ENCODE measurements at places on chromosomes 5 and 9.

- peak; percentile 44 for DNase-seq
Measured at GRCh38 chr5:178839319-178839704, 20.4 kb upstream of the ZNF354B start.

DNA sequence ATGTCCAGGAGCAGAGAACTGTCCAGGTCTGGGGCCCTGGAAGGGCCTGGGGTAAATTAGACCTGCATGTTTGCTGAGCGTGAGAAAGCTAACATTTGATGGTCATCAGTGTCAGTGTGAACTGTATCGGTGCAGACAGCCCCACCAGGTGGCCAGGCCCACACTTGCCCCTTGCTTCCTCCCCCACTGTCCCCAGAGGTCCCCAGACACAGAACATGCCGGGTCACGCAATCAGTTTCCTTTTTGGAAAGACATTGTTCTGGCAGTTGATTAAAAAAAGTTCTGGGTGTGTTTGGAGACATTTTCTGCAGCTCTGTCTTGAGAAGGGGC is 1.5 kb downstream of the NKD2 start:
- no peak for DNase-seq

DNA sequence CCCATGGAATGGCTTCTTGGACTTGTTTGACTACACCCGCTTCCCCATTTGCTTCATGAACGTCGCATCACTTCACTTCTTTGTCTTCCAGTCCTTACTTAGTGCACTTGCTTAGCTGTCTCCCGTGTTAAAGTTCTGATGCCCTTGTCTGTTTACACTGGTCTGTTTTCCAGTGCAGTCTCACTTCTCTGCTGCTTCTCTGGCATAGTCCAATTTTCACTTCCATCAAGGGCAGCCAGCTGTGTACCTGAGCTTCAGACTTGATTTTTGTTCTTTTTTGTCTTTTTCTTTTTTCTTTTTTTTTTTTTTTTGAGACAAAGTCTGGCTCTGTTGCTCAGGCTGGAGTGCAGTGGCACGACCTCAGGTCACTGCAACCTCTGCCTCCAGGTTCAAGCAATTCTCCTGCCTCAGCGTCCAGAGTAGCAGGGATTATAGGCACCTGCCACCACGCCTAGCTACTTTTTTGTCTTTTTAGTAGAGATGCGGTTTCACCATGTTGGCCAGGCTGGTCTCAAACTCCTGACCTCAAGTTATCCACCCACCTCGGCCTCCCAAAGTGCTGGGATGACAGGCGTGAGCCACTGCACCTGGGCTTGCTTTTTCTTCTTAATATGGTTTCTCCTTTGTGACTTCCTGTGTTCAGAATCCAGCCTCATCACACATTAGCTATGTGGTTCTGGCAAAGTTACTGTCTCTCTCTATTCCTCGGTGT is 75.4 kb downstream of the LRRC70 start:
- no peak for DNase-seq

DNA sequence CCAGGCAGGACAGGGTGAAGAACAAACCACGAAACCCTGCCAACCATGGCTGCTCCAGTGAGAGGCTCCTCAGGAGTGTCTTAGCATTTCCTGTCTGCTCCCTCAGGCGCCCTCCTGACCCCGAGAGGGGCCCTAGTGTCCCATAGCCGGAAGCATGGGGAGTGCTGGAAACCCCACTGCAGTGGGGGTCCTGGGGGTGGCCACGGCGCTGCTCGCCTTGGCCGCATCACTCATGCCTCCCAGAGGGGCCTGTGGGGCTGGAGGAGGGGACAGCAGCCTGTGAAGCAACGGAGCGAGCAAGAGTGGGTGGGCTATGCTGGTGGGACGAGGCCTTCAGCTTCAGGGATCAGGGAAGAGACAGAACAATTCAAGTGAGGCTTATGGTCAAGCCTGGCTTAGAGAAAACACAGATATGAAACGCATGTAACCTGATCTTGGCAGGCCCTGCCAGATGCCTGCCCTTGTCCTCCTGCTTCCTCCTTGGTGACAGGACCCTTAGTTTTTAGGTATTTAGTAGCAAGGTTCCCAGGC is 219.1 kb downstream of the FANCC start:
- DNase-seq = no peak

DNA sequence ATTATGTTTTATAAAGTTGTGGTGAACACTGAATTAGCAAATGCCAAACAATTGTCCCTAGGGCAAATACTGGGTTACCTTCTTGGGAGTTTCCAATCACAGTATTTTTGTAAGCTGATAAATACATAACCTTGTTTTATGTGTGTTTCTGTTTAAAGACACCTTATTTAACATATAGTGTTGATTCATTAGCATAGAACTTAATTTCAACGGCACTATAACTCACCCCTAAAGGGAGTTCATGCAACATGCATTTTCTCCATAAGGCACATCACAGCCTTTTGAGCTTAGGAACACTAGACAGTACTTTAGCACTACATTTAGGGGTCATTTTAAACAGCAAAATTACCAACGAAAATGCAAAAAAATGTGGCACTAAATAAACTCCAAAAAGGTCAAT is 74.2 kb upstream of the TYRP1 start:
- no peak for DNase-seq

DNA sequence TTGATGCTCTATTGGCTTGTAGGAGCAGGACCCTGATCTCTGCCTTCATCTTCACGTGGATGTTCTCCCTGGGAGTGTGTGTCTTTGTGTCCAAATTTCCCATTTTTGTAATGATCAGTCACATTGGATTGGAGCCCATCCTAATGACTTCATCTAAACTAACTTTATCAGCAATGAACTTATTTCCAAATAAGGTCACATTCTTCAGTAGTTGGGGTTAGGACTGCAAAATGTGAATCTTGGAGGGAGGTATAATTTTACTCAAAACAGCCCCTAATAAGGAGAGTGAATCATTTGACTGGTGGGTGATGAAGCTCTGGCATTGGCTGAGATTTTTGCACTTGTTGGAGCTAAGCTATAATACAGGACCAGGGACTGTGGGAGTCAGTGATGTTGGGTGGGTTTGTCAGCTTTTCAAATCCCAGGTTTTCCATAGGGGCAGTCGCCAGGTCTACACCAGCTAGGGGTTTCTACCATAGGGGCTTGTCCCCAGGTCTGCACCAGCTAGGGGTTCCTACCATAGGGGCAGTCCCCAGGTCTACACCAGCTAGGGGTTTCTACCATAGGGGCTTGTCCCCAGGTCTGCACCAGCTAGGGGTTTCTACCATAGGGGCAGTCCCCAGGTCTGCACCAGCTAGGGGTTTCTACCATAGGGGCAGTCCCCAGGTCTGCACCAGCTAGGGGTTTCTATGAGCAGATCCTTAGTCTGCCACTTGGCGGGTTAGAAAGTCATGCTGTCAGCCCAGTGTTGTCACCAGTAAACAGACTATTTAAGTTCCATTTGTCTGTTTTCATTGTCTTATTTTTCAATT is 382.6 kb upstream of the DAP start:
- no peak for DNase-seq

- DNase-seq = no peak
Measured at GRCh38 chr5:139482050-139482889, at the start of gene STING1. Gene STING1 (minus strand): TSS chr5:139482758. CDS start chr5:139481704, 1,054 bp downstream.

- DNase-seq = no peak
Measured at GRCh38 chr9:132752877-132753592, 82.8 kb downstream of the GTF3C4 start.

DNA sequence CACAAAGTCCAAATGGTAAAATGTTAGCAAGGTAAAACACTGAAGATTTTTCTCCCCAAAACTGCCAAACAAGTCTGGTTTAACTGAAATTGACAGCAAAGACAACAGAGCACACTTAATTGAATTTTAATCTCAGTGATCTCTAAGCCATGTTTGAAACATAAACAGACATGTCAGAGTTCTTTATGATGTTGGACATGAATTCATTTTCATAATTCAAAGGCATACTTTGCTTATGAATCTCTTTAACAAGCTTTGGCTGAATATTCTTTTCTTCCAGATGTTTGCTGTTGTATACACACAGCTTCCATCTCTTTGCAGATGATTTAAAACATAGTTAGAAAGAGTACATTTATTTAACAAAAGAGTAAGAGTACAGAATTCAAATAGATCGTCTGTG is 509.1 kb downstream of the RAB3C start:
- no peak for DNase-seq

- no peak for DNase-seq
Measured at GRCh38 chr9:89109666-89110065, 69.0 kb downstream of the SHC3 start.

DNA sequence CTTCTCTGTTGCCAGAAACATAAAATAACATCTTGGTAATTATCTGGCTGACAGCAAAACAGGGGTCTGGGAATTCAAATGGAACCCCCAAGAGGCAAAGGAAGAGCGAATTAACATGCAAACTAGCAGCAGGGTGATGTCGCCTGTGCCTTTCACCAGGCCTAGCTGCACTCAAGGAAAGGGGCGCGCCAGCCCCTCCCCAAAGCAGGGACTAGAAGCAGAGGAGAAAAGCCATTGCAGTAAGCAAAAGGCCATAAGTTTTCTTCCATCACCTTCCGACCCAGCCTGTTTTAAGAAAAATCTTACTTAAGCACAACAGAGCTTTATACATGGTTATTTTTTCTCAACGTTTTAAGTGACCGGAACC is 539 bp downstream of the POC5 start:
- DNase-seq = no peak

DNA sequence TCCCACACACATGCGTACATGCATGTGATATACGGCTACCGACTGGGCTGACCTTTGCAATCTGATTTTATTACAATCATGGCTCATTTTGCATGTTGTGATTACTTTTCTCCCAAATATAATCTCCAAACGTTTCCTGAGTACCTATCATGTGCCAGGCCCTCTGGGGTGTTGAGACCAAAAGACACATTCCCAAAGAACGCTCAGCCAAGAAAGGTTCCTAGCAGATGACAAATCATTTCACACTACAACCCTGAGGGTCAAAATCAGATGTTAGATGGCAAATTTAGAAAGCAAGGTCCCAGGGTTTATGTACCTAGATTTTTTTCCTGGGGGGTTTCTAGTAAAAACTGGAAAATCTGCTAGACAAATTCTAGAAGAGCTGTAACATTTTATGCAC is 32.4 kb upstream of the SLC25A51 start:
- no peak for DNase-seq

DNA sequence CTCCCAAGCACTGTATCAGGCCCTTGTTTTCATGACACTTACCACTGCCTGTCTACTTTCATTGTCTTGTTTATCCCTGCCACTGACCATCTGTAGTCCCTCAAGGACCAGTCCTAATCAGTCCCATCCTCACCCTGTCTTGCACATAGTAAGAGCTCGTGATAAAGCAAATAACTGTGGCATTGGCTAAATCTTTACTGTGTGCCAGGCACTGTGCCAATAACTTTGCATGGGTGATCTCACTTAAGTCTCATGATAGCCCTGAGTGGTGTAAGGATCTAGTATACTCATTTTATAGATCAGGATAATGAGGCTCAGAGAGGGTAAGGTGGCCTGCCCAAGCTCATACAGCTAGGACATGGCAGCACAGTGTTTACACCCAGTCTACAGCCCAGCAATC is 5.6 kb downstream of the CDX1 start:
- DNase-seq = no peak

- no peak for DNase-seq
Measured at GRCh38 chr9:126699401-126699881, 85.7 kb downstream of the LMX1B start.

DNA sequence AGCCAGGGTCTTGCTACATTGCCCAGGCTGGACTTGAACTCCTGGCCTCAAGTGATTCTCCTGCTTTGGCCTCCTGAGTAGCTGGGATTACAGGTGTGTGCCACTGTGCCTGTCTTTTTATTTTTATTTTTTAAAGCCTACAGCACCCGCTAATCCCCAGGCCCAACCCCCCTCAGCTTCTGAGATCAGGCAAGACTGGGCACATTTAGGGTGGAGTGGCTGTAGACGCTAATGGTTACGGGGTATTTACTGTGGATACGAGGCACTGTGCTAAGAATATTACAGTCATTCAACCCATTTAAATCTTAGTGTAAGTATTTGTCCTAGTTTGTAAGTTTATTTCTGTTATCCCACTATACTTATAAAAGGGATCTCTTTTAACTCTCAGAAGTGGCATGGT is 175.2 kb downstream of the FANCC start:
- DNase-seq = no peak

DNA sequence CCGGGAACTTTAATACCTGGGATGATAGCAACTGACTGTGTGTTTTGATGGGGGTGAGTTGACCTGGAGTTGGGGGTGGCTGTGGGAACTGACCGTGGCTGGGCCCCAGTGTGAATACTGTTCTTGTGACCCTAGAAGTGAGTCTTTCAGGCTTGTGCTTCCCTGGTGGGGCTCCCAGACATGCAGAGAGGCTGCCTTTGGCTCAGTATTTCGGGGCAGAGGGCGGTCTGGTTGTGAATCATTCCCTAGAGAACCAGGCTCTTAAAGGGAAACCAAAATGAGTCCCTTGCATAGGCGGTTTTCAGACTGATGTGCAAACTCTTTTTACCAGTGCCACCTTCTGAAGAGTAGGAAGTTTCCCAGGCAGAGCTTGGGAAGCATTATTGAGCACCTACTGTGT is 132.1 kb downstream of the MACROH2A1 start:
- no peak for DNase-seq

DNA sequence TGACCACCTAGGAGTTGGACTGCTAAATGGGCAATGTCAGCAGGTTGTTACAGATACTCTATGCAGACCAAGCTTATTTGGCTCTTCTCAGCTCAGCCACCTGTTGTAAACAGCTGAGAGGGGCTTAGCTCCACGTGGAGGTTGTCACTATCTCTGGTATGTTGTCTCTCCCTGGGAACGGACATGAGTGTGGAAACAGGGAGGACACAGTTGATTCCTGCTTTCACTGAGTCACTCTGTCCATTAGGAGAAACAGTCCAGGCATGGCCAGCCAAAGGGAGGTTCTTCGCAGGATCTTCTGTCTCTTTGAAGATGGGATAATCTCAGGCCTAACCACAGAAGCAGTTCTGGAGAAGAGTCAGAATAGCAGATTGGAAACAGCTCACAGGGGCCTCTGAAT is 121.2 kb downstream of the PALM2AKAP2 start:
- DNase-seq = no peak

DNA sequence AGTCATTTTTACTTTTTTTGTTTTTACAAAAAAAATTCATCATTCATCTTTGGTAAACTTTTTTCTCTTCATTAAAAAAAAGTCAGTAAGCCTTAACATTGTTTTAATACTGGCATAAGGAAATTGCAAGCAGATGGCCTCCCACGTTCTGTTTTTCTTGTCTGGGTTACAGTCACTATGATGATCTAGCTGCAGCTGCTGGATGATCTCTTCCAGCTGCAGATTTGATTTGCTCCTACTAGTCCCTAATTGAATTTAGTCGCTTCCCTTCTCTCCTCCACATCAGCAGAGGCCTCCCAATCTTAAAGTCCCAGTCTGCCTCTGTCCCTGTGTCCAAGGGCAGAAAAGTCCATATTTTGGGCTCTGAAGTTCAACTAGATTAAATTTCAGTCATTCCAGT is 106.8 kb upstream of the PTGER4 start:
- no peak for DNase-seq

- DNase-seq = no peak
Measured at GRCh38 chr5:172064358-172064757, 57.9 kb upstream of the FBXW11 start.

Measured in H1 (cell line).